Gastrocnemius medialis (tissue), 4 donors: ENCODE measurements at places on chromosomes 1 and 21. TPM values are rescaled to one million over a fixed set of nuclear protein-coding genes. Genes with fewer than 3 reads are reported as not detected.

DNA sequence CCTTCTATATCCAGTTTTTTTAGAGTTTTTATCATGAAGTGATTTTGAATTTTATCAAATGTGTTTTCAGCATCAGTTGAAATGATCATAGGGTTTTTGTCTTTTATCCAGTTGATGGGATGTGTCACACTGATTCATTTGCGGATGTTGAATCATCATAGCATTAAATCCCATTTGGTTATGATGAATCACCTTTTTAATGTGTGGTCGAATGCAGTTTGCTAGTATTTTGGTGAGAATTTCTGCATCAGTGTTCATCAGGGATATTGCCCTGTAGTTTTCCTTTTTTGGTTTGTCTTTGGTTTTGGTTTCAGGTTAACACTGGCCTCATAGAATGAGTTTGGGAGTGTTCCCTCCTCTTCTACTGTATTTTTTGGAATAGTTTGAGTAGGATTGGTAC is 80.3 kb downstream of the DIRAS3 start:
- DNase-seq: no peak
- H3K27ac ChIP-seq: no peak overlapping the region
- no peaks in the 10 kb centered on the region for H3K27me3 ChIP-seq
- no peak overlapping the region for H3K4me3 ChIP-seq
- H3K36me3 ChIP-seq: no peaks in the 10 kb centered on the region

DNA sequence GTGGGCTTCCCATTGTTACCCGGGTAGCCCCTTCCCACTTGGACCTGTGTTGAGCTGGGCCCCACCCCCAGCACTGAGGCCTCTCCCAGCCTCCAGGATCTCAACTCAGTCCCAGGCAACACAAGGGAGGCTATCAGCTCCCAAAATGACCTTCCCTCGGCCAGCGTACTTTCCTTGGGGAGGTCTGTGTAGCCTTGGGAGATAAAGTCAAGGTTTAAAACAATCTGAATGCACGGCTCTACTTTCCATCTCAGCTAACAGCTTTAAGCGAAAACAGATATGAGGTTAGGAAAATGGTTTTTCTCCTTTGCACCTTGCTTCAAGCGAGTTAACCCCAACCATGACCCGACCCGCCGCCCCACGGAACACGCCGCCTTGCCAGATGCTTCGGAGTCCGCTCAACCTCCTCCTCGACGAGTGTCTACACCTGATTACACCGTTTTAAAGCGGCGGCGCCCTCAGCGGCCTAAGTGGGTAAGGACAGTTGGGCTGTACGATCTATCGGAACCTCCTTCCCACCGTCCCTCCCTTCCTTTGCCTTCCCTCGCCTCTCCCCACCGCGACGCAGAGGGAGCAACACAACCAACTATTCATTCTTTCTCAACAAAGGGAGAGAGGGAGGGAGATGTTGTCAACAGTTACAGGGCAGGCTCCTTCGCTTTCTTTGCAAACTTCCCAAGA is 1.1 kb downstream of the BCAR3 start:
- peak overlapping the region; percentile 78 for H3K27ac ChIP-seq
- peak overlapping the region; percentile 78 for H3K4me3 ChIP-seq
- DNase-seq: peak; percentile 57
- H3K36me3 ChIP-seq: no peaks in the 10 kb centered on the region

DNA sequence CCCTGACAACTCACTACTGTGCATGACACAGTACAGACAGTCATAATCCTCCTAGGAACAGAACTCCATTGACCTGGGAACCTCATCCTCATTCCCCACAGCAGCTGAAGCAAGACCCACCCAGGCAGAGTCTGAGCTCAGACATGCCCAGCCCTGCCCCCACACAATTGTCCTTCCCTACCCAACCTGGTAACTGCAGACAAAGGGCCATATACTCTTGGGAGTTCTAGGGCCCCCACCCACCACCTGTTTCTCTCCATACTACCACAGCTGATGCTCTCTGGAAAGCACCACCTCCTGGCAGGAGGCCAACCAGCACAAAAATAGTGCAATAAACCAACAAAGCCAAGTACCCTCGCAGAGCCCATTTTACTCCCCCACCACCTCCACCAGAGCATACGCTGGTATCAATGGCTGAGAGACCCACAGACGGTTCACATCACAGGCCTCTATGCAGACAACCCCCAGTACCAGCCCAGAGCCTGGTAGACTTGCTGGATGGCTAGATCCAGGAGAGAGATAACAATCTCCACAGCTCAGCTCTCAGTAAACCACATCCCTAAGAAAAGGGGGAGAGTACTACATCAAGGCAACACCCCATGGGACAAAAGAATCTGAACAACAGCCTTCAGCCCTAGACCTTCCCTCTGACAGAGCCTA is 159.7 kb upstream of the CXADR start:
- no peak for DNase-seq
- H3K27me3 ChIP-seq: no peaks in the 10 kb centered on the region
- H3K27ac ChIP-seq: no peak overlapping the region
- H3K4me1 ChIP-seq: no peaks in the 10 kb centered on the region
- H3K4me3 ChIP-seq: no peak overlapping the region

The FAM151A gene
- not detected for total RNA-seq

DNA sequence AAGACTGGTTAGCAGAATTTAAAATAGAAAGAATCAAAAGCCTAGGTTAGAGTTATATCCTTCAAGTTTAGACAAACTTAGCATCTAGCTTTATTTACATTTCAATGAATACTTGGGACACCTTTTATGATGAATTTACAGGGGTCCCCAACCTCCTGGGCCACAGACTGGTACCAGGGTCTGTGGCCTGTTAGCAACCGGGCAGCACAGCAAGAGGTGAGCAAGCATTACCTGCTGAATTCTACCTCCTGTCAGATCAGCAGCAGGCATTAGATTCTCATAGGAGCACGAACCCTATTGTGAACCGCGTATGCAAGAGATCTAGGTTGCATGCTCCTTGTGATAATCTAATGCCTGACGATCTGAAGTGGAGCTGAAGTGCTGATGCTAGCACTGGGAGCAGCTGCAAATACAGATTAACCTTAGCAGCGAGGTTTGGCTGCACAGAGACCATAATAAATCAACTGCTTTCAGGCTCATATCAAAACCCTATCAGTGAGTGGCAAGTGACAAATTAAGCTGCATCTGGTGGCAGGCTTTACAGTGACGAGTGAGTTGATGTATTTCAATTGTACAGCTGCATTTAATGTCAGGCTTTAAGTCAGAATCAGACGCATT is 82.0 kb downstream of the UCHL5 start:
- H3K36me3 ChIP-seq: no peaks in the 10 kb centered on the region
- no peak overlapping the region for H3K4me3 ChIP-seq
- no peak for DNase-seq
- H3K27me3 ChIP-seq: no peaks in the 10 kb centered on the region
- no peak overlapping the region for H3K27ac ChIP-seq

GRCh38 chr1:219281831-219282230 is 108.2 kb downstream of the LYPLAL1 start:
- no peaks in the 10 kb centered on the region for H3K27me3 ChIP-seq
- H3K27ac ChIP-seq: no peak overlapping the region
- H3K36me3 ChIP-seq: no peaks in the 10 kb centered on the region
- no peak overlapping the region for H3K4me3 ChIP-seq
- DNase-seq: no peak

The FAM177B gene
- not detected for total RNA-seq

The TSSK3 gene
- not detected for total RNA-seq

DNA sequence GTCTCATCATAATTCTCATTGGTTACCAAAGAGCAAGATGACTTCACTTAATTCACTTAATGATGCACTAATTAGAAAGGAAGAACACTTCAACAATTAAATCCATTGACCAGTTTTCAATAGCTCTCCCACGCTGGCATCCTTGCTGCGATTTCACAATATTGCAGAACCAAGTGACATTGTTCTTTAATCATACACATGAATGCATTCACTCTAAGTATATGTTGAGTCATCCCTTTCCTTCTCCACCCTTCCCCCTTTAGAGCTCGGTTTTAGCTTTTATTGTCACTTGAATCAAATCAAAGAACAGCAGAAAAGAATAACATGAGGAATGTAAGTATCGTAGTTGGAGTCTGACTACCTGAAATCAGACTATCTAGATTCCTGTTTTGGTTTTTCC is 233.6 kb upstream of the FMN2 start:
- H3K27me3 ChIP-seq: no peaks in the 10 kb centered on the region
- DNase-seq: no peak
- no peaks in the 10 kb centered on the region for H3K36me3 ChIP-seq
- no peak overlapping the region for H3K27ac ChIP-seq

- peaks cover 4% of the 10 kb centered on the region for H3K4me1 ChIP-seq
- no peaks in the 10 kb centered on the region for H3K36me3 ChIP-seq
- DNase-seq: no peak
- no peak overlapping the region for H3K27ac ChIP-seq
- no peak overlapping the region for H3K4me3 ChIP-seq
These were observed 16.7 kb downstream of the ALX3 start for GRCh38 chr1:110053552-110054428.

DNA sequence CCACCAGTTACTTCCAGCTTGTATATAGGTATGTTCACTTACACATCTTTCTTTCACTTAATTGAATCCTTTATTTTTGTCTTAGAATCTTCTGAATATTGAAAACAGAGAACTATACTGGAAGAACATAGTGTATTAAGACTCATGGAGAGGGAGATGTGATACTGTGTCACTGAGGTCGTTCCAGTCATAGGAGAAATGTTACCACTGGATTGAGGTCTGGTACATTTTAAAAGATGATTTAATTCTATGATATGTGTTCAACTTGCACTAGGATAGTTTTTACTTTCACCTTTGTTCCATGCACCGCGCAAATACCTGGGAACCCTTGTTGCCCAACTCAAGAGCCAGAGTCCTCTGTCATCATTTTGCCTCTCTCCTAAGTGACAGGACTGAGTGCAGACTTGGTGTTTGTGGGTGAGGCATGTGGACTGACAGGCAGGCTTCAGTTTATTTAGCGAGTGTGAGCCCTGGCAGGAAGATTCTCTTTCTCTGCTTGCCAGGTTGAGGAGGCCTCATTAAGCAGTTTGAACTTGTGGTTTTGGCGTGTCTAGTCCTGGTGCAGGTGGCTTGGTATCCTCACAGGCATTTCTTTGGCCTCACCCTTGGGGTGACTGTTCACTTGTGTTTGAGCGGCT is 63.7 kb downstream of the DYRK1A start:
- H3K4me3 ChIP-seq: no peak overlapping the region
- no peaks in the 10 kb centered on the region for H3K36me3 ChIP-seq
- H3K27ac ChIP-seq: peak overlapping the region; percentile 83
- peaks cover 76% of the 10 kb centered on the region for H3K4me1 ChIP-seq
- DNase-seq: peak; percentile 63

The LAMC2 gene
- total RNA-seq: 1.3 TPM

DNA sequence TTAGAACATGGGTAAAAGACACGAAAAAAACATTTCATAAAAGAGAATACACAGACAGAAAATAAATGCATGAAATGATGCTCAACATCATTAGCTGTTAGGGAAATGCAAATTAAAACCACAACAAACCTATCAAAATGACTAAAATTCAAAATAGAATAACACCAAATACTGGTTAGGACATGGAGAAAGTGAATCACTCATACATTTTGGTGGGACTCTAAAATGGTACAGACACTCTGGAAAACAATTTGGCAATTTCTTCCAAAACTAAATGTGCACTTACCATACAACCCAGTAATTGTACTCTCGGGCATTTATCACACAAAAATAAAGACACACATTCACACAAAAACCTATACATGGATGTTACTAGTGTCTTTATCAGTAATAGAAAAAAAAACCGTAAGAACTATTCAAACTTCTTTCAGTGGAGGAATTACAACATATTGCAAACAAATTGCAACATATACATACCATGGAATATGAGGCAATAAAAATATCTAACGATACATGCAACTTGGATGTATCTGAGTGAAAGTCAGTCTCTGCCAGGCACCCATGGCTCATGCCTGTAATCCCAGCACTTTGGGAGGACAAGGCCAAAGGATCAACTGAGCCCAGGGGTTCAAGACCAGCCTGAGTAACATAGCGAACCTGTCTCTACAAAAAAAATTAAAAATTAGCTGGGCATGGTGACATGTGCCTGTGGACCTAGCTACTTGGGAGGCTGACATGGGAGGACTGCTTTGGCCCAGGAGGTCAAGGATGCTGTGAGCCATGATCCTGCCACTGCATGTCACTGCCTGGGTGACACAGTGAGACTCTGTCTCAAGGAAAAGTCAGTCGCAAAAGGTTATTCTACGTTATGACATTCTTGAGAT is 19.6 kb downstream of the HSF2BP start:
- H3K27me3 ChIP-seq: no peaks in the 10 kb centered on the region
- DNase-seq: no peak
- no peaks in the 10 kb centered on the region for H3K36me3 ChIP-seq

DNA sequence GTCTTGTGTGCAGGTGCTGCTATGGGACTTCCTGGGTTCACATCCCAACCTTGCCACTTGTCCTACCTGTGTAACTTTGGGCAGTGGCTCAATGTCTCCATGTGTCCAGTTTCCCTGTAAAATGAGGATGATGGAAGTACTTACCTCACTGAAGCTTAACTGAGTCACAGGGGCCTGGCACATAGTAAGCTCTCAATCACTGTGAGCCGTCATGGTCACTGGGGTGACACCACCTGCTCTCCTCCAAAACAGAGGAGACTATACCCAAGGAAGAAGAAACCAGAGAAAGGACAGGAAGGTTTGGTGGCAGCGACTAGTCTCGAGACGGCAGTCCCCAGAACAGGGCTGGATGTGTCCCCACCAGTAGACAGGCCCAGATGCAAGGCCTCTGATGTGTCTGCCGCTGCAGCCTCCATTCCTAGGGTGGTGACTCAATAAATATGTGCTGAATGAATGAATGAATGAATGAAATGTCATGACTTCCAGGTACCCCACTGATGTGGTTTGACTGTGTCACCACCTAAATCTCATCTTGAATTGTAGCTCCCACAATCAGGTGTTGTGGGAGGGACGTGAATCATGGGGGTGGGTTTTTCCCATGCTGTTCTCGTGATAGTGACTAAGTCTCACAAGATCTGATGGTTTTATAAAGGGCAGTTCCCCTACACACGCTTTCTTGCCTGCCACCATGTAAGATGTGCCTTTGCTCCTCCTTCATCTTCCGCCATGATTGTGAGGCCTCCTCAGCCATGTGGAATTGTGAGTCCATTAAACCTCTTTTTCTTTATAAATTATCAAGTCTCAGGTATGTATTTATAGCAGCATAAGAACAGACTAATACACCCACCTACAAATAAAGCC is 13.0 kb upstream of the LRP8 start:
- no peak for DNase-seq
- H3K4me3 ChIP-seq: no peak overlapping the region
- H3K36me3 ChIP-seq: no peaks in the 10 kb centered on the region
- H3K27ac ChIP-seq: no peak overlapping the region

- H3K27ac ChIP-seq: peak overlapping the region; percentile 73
- H3K4me3 ChIP-seq: no peak overlapping the region
- no peaks in the 10 kb centered on the region for H3K36me3 ChIP-seq
- H3K4me1 ChIP-seq: peaks cover 21% of the 10 kb centered on the region
These were observed 106.3 kb downstream of the EDEM3 start for GRCh38 chr1:184648160-184648855.

The TMIGD3 gene
- total RNA-seq: 0.51 TPM

The ROR1 gene
- 4.2 TPM for total RNA-seq
